Mononuclear cell (primary cell): ENCODE measurements at places on chromosomes 2 and 18. TPM values are rescaled to one million over a fixed set of nuclear protein-coding genes. Genes with fewer than 3 reads are reported as not detected.

Gene AGXT
- not detected for total RNA-seq

Gene IL37
- not detected for total RNA-seq

Gene COLEC11
- not detected for total RNA-seq

Gene RTKN
- total RNA-seq: 0.31 TPM

Gene GTF2A1L
- total RNA-seq: not detected

Gene TMEM17
- total RNA-seq: 0.21 TPM

Gene CPS1
- total RNA-seq: 0.42 TPM

Gene PKDCC
- total RNA-seq: not detected

Gene GYPC
- 132 TPM for total RNA-seq

Gene AGAP1
- 2.7 TPM for total RNA-seq

Gene PDE1A
- not detected for total RNA-seq

Gene CTAGE1
- total RNA-seq: 0.10 TPM

Gene FIGN
- total RNA-seq: not detected

Gene FABP1
- not detected for total RNA-seq

Gene CD8B2
- total RNA-seq: 0.73 TPM

Gene MFSD2B
- 1.5 TPM for total RNA-seq

Gene OSR1
- 0.10 TPM for total RNA-seq

Gene RUFY4
- 1.0 TPM for total RNA-seq

Gene PLA2R1
- total RNA-seq: not detected

Gene PLCL1
- total RNA-seq: 23.4 TPM

Gene MOGAT1
- total RNA-seq: not detected

Gene PJVK
- 1.2 TPM for total RNA-seq

Gene AQP12A
- total RNA-seq: not detected

Gene DNAJC5G
- not detected for total RNA-seq

Gene ZC3H15
- total RNA-seq: 164 TPM

Gene SGPP2
- total RNA-seq: 0.94 TPM

Gene GALR1
- total RNA-seq: under 0.01 TPM

Gene CNDP1
- not detected for total RNA-seq

Gene ADD2
- 2.4 TPM for total RNA-seq

Gene LTBP1
- total RNA-seq: 13.6 TPM

Gene BCL2
- total RNA-seq: 78.2 TPM

Gene IL1RL2
- 0.31 TPM for total RNA-seq

Gene PFN4
- not detected for total RNA-seq

Gene MC2R
- under 0.01 TPM for total RNA-seq

Gene ATP6V1C2
- not detected for total RNA-seq

Gene YES1
- 53.4 TPM for total RNA-seq

Gene RIT2
- not detected for total RNA-seq

Gene SERPINB4
- total RNA-seq: not detected

Gene EVX2
- not detected for total RNA-seq

Gene CIB4
- total RNA-seq: not detected

Gene ST8SIA3
- total RNA-seq: not detected

Gene SCG2
- 0.42 TPM for total RNA-seq

Gene C2orf72
- total RNA-seq: not detected
